ENCODE measurements at places on chromosomes 6 and 20.

- no peak for DNase-seq
Observed at GRCh38 chr20:32780749-32781655, 18.8 kb downstream of the DNMT3B start.

GRCh38 chr6:55776113-55776512, 99.3 kb downstream of the BMP5 start:
- DNase-seq: no peak

- peak; percentile 61 for DNase-seq
Observed at GRCh38 chr6:104784884-104785283, 74.8 kb downstream of the HACE1 start.

DNA sequence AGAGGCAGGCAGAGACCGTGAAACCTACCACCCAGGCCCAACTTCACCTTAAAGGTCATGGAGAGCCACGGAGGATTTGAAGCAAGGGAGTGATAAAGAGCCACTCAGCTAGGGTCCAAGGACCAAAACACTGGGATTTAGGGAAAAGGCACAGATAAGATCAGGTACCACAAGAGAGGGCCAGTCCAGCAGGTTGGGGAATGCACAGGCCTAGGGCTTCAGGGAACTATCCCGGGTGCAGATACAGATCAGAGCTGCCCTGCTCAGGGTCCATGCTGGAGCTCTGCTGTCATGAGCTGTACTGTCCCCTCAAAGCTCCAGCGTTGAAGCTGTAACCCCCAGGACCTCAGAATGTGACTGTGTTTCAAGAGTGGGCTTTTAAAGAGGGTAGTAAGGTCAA, 16.9 kb downstream of the SLC22A23 start:
- no peak for DNase-seq

GRCh38 chr20:46299078-46299477, 9.2 kb downstream of the CDH22 start:
- no peak for DNase-seq

- DNase-seq: no peak
Observed at GRCh38 chr20:57647006-57647932, 27.0 kb upstream of the ZBP1 start.

GRCh38 chr6:111844921-111845320, 28.3 kb downstream of the FYN start:
- no peak for DNase-seq

- DNase-seq: no peak
Observed at GRCh38 chr20:7817286-7817685, 123.0 kb downstream of the HAO1 start.

GRCh38 chr6:95768539-95768938, 191.2 kb downstream of the MANEA start:
- DNase-seq: no peak
